ENCODE measurements at places on chromosomes 11 and 22. TPM values are rescaled to one million over a fixed set of nuclear protein-coding genes. Genes with fewer than 3 reads are reported as not detected.

The OR8J3 gene
- total RNA-seq: not detected

GRCh38 chr11:110445437-110445836 is 15.7 kb downstream of the FDX1 start:
- no peak for DNase-seq

The TP53I11 gene
- total RNA-seq: 14.0 TPM

DNA sequence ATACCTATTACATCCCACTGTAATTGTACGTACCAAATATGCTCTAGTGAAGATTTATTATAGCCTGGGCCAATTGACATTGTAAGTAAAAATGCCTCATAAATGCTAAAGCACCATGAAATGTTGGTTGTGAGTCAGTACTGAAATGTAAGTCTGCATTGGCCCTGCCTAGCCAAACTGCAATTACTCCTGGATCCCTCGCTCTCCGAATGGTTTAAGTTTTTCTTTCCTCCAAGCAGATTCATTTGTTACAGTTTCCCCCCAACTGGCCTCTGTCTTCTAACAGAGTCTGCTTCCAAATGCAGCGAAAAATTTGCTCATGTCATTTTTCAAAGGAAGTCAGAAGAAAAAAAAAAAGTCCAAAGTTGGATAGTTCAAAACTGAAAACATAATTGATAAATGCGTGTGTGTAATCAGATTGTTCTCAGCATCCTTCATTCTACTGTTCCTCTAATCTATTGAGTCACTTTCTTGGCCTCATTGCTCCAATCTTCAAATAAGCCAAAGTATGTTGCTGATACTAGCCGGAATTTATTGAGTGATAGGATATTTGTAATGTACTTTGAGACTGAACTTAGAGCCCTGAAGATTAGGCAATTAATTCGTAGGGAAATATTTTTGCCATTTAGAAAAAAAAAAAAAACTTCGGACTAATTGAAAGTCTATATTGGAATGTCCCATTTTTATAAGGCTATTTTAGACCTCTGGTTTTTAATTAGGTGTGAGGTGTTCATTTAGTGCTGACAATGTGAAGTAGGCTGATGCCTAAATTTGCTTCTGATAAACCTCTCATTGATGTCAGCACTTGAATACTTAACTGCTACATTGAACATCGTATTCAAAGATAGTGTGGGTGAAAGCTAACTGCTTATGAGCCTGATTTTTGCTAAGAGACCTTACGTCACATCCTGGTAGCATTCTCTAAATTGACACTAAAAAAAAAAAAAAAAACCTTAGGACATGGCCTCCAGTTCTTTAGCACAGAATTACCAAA is 93.4 kb downstream of the WT1 start:
- DNase-seq: no peak

DNA sequence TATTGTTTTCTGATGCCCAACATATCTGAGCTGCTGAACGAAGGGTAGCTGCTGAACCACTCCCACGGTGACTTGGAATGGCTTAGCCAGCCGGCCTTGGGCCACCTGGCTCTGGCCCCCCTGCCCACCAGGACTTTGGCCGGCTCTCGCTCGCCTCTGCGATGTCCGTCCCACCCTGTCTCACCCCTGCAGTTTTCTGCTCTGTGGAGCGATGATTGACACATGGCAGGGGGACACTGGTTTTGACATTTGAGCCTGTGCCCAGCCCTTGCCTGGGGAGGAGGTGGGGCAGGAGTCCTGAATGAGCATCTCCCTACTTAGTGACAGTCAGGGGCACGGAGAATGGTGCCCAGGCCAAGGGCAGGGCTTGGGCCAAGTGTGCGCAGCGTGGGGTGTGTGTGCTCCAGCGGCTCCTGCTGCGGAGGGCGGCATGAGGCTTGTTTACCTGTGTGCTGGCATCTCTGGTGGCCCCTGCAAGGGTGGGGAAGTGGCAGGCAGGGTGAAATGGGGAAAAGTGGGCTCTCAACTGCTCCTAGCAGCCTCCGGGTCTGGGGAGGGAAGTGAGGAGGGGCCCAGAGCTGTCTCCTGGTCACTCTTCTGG is 15.7 kb upstream of the CDKN1C start:
- no peak for DNase-seq

DNA sequence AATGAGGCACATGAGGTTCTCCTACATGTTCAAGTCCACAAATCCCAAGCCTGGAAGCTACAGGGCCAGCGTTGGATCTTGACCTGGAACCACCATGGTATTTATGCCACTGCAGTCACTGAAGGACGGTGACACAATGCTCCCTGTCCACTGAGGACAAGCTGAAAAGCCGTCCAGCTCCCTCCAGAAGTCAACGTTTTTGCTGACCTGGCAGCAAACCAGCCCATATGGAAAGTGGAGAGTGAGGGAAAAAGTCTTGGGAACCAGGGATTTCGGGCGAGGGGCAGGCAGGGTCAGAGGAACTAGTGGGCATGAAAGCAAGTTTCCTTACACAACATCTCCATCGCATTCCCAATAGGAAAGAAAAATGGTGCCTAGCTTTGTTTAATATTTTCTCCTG is 33.3 kb downstream of the OPCML start:
- DNase-seq: no peak

- no peak for DNase-seq
Observed at GRCh38 chr22:43754176-43754575, 57.9 kb downstream of the EFCAB6 start.

DNA sequence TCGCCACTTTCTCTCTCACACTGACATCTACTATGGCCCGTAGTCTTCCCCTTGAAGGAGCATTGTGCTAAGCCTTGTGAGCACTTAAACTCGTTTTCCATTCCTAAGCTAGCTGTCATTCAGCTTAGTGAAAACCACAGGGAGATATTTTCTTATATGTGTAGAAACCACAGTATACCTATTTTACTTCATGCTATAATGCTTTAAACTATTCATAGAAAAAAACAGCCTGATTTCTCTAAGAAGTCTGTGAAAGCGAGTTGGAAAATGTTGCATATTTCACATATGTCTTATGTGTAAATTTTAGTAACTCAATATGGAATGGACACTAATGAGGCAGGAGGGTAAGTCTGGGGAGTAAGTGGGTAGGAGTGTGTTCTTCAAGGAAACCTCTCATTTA is 194.3 kb upstream of the CTSC start:
- no peak for DNase-seq

The OR51I1 gene
- not detected for total RNA-seq

- no peak for DNase-seq
Observed at GRCh38 chr11:44464741-44465140, 100.7 kb upstream of the CD82 start.

The OR9G1 gene
- not detected for total RNA-seq

GRCh38 chr11:36164506-36165250 is 124.5 kb downstream of the COMMD9 start:
- no peak for DNase-seq

The TRIM34 gene
- 12.8 TPM for total RNA-seq

The TENM4 gene
- total RNA-seq: not detected

GRCh38 chr22:20951932-20952380 is 15.1 kb upstream of the AIFM3 start:
- DNase-seq: no peak

The CBLIF gene
- not detected for total RNA-seq

The ISX gene
- total RNA-seq: not detected

- no peak for DNase-seq
Observed at GRCh38 chr11:87063982-87064381, 26.2 kb downstream of the TMEM135 start.

The DGCR8 gene
- total RNA-seq: 36.5 TPM

The SHISAL1 gene
- not detected for total RNA-seq

The C1QTNF4 gene
- not detected for total RNA-seq

DNA sequence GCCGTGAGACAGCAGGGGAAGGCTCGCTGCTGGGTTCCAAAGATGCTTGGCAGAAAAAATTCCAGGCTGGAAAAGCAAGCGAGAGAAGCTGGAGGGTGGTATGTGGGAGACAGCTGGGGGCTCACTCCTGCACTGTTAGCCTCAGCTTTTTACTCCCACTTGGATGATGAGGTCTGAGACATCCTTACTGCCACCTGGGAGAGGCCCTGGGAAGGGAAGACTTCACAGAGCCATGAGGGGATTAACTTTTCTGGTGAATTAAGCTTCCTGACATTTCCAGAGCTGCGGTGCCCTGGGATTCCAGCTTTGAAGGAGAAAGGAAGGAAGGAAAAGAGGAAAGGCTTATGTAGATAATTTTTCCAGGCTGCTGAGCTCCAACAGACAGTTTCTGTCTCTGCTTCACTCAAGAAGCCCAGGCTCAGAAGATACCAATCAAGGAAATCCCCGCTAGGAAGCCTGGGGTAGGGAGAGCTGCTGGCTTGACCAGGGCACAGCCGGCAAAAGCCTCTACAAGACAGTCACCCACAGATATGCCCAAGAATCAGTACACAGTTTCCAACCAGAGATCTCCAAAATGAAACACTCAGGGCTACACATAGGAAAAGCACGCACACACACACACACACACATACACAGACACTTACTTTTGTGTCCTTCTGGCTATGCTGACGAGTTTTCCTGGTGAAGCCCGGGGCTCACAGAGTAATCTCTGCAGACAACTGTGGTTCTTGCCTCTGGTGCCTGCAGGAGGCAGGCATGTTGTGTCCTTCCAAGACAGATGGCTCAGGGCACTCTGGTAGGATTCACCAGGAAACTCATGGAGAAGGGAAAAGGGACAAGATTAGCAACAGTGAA is 907 bp downstream of the MCHR1 start:
- DNase-seq: no peak

DNA sequence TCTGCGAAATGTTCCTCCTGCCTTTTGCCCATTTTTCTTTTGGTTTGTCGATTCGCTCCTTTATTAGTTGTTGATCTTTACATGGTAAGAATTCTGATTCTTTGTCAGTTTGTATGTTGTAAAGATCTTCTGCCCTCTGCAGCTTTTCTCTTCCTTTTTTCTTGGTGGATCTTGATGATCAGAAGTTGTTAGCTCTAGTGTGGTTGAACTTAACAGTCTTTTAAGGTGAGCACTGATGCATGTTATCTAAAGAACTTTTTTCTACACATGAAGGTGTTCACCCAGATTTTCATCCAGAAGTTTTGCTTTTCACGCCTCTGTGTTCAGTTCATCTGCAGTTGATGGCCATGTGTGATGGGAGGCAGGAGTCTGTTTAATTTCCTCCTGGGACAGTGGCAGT is 133.7 kb downstream of the TBC1D22A start:
- no peak for DNase-seq

The NXPE1 gene
- not detected for total RNA-seq

The DCDC1 gene
- total RNA-seq: not detected

GRCh38 chr11:71248656-71249055 is 3.7 kb downstream of the SHANK2 start:
- no peak for DNase-seq

GRCh38 chr11:47216121-47216798 is 1.5 kb downstream of the DDB2 start:
- DNase-seq: peak; percentile 75

DNA sequence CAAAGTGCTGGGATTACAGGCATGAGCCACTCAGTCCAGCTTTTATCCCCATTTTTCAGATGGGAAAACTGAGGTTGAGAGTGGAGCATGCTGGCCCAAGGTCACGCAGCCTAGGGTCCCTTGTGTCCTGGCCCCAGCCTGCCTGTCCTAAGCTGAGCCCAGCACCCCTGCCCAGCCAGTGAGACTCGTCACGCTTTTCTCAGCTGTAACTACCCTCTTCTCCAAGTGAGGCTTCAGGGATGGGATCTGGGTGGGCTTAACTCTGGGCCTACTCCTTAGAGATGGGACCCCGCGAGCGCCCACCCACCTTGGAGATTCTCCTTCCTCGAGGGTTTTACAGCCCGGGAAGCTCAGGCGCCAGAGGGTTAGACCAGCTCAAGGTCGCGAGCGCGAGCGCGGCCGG is 390 bp upstream of the TMEM151A start:
- DNase-seq: no peak

DNA sequence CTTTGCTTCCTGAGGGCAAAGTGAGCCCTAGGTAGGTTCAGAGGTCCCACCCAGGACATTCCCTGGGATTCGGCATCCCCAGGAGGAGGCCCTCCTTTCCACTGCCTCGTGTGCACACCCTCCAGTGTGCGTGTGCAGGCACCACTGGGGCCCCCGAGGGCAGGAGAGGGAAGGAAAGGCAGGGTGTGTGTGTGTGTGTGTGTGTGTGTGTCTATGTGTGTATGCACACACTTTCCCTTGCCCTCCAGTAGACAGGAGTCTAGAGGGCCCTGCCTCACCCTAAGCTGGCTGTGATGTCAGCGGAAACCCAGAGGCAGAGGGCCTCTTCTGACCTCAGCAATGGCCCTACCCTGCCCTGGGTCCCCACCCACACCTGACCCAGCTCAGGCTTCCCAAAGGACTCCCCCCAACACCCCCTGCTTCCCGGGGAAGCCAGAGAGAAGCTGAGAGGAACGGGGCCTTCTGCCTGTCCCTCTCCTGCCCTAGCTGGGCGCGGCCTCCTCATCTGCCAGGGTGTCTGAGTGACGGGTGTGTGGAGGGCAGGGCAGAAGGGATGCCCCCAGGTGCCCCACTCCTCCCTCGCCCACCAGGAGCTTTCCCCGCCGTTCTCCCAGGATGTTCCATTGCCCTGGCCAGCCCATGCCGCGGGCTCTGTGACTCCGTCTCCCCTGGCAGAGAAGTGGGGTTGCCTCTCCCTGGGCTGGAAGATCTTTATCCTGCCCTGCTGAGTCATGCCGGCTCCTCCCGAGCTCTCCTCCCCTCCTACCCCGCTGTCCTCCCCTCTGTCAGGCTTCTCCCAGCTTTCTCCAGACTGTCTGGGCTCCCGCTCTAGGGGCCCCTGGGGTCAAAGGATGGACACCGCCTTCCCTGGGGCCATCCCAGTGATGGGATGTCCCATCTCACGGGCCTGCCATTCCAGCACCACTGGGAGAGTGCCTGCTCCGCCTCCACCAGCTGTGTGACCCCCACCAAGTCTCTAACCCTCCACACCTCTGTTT is 6.0 kb upstream of the CLCF1 start:
- DNase-seq: no peak

DNA sequence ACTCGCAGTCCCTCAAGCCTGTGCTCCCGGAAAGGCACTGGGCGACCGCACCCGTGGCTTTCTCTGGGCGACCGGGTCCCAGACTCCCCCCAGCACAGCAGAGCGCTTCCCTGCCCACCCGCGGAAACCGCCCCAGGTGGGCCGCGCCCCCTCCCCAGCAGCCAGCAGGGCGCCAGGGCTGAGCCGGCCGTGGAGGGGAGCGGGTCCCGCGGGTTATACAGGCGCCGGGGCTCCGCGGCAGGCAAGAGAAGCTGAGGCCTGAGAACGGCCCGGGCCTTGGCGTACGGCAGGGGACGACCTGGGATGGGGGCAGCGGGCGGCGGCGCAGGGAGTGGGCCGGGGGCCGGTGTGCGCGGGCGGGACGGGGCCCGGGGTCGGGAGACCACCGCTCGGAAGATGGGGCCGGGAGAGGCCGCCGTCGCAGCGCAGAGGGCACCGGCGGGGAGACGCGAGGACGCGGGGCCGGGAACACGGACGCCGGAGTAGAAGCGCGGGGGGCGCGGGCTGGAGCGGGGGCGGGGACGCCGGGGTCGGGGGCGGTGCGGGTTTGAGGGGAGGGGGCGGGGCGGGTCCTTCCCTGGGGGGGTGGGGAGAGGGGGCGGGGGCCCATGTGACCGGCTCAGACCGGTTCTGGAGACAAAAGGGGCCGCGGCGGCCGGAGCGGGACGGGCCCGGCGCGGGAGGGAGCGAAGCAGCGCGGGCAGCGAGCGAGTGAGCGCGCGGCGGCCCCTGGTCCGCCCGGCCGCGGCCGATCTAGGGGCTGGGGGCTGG is at the start of gene MDK:
MDK (plus strand) TSS at position 622 of the 771 bp plus-strand sequence. CDS start 389 bp downstream, outside the sequence.
- no peak for DNase-seq

The SNAP29 gene
- 24.2 TPM for total RNA-seq
